ENCODE measurements at places on chromosomes 4 and X.

- H3K36me3 ChIP-seq = no peaks in the 10 kb centered on the region
- H3K27ac ChIP-seq = no peak overlapping the region
- no peak for DNase-seq
- H3K27me3 ChIP-seq = peaks cover 18% of the 10 kb centered on the region
- no peak overlapping the region for H3K4me3 ChIP-seq
These were observed 148.0 kb upstream of the SLC7A11 start for GRCh38 chr4:138389976-138390685.

DNA sequence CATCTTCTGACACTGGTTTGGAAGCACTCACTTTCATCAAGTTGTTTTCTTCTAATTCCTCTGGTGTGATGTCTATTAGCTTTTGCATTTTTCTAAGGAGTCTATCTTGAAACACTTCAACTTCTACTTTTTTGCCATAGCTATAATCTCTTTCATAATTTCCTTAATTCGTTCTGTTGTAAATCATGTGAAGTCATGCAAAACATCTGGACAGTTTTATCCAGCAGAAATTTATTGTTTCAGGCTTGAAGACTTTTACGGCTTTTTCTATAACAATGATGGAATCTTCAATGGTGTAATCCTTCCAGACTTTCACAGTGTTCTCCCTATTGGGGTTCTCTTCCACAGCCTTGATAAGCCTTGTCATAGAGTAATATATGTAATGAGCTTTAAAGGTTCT lies 74.9 kb upstream of the PABPC4L start:
- H3K27ac ChIP-seq = no peak overlapping the region
- DNase-seq = no peak
- H3K4me3 ChIP-seq = no peak overlapping the region
- H3K27me3 ChIP-seq = no peaks in the 10 kb centered on the region
- peaks cover 6% of the 10 kb centered on the region for H3K4me1 ChIP-seq

DNA sequence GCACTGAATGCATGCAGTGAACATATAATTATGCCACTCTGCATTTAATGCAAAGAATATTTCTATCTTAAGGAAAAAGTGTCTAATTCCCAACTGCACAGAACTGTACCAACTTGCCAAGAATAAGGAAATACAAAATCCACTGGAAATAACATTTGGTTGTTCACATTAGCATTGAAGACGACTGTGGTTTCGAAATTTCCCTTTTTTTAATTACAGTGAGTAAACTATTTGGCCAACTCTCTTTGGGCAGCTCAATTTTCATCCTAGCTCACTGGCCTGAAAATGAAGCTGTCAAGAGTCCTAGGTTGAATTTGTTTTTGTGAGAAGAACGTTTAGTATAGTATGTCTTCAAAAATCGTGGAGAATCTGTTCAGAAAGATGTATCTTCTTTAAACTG lies 81.6 kb upstream of the MID1 start:
- H3K36me3 ChIP-seq = no peaks in the 10 kb centered on the region
- no peaks in the 10 kb centered on the region for H3K27me3 ChIP-seq
- H3K4me3 ChIP-seq = no peak overlapping the region

- no peaks in the 10 kb centered on the region for H3K36me3 ChIP-seq
- H3K4me1 ChIP-seq = no peaks in the 10 kb centered on the region
- no peak overlapping the region for H3K27ac ChIP-seq
- H3K27me3 ChIP-seq = no peaks in the 10 kb centered on the region
These were observed 356.1 kb downstream of the HNRNPD start for GRCh38 chr4:82017680-82018079.
